Femur (tissue), 1 donor: ENCODE measurements at places on chromosomes 7 and 10.

DNA sequence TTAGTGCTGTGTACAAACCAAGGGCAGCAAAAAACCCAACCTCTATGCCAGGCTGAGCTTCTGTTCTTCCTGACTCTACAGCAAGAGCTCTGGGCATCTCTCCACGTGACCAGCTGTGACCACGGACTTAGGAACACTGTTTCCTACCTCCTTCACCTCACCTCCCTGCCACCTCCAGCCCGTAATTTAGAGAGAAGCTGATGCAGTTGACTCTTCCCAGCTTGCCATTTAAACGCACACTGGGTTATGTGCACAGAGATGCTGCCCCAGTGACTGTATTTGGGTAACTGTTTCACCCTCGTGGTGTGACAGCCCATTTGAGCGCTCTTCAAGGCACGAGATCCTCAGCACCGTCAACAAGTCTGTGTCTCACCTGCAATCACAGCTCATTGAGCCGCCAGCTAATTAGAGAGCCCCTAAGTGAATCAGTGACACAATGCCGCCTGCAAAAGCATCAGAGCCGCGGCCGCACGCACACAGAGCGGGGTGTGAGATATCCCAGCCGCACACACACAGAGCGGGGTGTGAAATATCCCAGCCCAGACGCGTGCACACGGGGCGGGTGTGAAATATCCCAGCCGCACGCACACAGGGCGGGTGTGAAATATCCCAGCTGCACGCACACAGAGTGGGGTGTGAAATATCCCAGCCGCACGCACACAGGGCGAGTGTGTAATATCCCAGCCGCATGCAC lies 319.7 kb downstream of the PTPRN2 start:
- no peak for DNase-seq

DNA sequence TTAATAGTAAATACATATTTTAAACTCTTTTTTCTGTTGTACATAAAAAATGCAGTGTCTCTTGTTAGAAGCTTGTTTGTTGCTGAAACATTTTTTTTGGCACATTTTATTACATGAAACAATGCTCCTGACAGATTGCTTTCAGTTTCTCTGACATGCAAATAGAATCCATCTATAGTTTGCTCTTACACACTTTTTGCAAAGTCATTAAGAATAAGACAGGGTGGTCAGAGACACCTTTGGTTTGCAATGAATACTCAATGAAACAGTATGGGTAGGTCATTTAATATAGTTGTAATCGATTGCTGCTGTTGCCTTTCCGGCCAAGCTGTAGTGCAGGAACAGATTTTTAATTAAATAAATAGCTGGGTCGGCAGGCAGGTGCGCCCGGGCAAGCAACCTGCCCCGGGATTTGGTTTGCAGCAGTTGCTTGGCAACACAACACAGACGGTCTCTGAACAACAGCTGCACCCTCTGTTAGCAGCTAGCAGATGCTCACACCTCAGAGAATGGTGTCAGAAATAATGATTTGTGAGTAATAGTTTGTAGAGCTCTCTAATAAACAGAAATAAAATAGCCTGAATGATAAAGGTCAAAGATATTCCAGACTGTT lies 115.7 kb upstream of the CACNA2D1 start:
- peak; percentile 54 for DNase-seq

DNA sequence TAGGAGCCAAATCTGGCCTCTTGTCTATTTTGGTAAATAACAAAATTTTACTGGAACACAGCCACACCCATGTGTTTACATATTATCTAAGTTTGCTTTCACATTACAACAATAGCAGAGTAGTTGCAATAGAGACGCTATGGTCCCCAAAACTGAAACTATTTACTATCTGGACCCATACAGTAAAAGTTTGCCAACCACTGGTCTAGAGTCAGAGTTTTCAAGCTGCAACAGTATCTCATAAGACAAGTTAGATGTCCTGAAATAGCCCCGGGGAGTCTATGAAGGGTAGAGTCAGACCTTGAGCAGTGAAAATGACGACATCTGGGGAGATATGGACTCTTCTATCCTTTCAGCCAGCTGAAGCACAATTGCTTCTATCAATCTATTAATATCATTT lies 74.2 kb downstream of the CTNNA3 start:
- no peak for DNase-seq

DNA sequence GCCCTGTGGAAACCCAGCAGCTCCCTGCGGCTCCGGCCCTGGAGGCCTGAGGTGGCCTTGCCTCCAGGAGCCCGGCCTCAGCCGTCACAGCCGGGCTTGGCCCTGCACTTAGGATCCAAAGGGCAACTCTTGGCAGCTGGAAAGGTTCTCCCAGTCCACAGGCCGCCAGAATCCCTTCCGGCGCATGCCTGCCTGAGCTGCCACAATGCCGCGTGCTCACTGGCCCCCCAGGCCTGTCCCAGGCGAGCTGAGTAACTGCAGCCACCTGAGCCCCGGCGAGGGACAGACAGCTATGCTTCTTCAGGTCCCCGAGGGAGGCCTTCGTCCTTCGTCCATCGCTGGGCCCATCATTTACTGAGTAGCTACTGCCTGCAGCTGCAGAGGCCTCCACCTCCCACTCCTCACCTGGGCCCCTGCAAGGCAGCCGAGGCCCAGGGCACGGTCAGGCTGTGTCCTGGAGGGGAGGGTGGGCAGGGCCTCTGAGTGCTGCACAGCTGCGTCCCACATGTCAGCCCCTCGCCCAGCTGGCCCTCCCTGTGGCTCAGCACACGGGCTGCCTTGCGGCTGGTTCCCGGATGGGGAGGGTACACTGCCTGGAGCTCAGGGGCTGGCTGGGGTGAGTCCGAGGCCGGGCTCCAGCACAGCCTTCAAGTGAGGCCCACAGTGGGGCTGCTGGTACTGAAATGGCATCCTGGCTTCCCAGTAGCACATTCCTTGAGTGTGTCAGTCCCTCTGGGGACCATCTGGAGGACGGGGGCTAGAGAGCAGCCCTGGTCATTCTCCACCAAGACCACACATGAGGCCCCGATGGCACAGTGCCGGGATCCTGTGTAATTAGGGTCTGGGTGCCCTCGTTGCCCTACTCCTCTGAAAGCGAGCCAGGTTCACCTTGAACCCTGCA lies 172.5 kb downstream of the ELFN1 start:
- DNase-seq: peak; percentile 70

DNA sequence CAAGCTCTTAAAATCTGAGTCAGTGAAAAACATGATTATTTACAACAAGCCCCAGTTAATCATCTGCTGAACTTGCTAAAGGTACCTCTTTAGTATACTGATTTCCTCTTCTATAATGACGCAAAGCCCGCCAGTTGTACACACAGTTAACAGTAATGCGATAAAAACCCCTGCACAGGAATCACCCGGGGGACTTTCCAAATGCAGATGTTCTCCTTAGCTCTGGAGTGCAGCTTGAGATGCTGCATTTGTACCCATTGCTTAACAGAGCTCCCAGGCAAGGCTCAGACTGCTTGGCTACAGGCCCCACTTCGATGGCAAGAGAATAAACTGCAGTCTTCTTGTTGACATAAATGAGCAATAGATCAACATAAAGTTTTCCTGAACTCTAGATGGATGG lies 279.6 kb upstream of the HGF start:
- no peak for DNase-seq

- DNase-seq: no peak
Observed at GRCh38 chr10:24440817-24441797, 232.2 kb downstream of the KIAA1217 start.

DNA sequence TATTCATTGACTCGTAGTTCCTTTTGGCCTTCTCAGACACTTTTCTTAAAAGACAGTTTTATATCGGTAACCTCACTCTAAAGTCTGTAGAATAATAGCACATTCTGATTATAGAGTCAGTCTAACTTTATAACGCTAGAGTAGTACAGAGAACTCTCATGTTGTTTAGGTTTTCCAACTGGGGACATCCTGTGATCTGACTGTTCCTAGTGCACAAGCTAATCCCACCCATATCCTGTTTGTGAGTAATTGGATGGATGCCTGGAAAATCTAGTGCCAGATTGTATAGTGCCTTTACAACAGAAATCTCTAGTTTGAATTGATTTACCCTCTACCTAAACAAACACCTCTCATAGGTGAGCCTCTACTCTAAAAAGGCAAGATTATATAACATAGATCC lies 107.4 kb downstream of the ZEB1 start:
- no peak for DNase-seq

GRCh38 chr7:17320102-17320497 lies 21.6 kb downstream of the AHR start:
- no peak for DNase-seq

- no peak for DNase-seq
Observed at GRCh38 chr10:49435225-49435624, 39.3 kb upstream of the DRGX start.

DNA sequence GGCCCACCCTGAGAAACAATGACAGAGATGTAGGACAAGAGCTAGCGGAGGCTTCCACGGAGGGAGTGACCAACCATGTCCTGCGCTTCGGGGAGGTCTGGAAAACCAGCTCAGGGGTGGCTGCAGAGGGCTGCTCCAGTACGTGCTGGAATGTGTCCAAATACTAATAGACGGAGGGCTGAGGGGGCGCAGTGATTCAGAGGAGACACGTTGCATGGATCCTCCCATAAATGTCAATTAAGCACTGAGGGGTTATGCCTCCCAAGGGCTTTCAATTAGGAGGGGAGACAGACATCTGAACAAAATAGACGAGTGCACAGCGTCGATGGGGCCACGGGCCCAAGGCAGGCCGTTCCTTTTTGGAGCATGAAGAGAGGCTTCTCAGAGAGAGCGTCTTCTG lies 51.0 kb upstream of the NPS start:
- no peak for DNase-seq

DNA sequence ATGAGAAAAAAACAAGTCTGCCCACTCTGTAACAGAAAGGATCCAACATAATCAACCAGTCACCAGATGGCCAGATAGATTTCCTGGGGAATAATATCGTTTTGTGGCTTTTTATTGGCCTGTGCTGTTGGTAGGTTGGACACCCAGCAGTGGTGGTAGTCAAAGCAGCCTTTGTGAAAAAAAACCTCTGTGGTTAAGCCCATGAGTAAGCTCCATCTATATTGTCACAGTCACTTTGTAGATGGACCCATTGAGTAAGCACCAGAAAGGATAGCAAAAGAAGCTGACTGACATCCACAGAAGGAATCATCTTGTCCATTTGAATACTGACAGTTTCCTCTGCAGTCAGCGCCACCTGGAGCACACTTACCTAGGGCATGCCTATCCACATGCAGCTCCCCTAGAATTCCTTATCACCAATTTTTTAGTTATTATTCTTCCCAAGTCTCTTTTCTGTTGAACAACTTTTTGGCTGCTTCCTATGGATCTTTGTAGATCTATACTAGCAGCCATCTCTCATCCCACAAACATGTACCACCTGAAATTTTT lies 96.9 kb downstream of the IQUB start:
- DNase-seq: no peak

DNA sequence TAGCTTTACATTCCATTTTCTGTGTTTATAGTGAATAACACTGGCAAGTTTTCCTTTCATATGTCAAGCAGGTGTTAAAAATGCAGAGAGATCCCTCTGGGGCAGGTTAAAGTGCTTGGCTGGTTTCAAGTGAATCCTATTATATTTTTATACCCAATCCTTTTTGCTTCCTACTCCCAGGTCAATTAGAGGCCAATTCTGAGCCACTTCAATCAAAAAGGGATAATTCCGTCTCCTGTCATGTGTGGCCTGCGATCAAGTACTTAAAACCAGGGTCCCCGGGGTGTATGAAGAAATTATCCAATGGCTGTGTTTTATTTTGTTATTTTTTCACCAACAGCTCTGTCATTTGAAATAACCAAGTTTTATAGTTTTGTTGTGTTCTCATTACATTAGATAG lies 313.2 kb downstream of the PRPF18 start:
- DNase-seq: no peak

DNA sequence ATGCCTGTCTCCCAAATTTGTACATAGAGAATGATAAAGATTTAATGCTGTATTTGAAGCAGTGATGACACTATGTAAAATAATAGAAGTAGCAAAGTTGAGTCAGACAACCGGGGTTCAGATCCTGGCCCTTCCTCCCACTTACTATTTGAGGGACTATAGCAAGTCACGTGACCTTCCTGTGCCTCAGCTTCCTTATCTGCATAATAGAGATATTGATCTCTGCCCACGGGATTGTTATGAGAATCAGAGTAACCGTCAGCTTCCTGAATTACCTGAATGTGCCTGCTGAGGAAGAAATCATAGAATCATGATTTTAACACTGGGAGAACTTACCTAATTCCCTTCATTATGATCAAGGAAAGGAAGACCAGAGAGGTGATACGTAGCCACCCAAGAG lies 26.9 kb downstream of the CASP7 start:
- no peak for DNase-seq

DNA sequence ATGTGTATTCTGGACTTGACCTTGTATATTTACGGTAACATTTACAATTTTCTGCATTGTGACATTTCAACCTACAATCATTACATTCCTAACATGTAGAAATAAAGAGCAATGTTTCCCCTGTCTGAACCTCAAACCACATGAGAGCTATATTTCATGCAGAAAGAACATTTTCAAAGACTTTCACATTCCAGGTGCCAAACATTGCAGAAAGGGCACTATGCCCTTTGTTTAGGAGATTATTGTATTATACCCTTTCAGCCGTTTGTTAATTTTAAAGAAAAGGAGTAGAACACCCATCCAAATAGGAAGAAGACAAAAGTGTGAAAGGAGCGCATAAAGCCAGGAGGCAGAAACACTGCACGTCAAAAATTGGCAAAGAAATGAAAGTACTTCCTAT lies 260.4 kb downstream of the RELN start:
- DNase-seq: no peak

DNA sequence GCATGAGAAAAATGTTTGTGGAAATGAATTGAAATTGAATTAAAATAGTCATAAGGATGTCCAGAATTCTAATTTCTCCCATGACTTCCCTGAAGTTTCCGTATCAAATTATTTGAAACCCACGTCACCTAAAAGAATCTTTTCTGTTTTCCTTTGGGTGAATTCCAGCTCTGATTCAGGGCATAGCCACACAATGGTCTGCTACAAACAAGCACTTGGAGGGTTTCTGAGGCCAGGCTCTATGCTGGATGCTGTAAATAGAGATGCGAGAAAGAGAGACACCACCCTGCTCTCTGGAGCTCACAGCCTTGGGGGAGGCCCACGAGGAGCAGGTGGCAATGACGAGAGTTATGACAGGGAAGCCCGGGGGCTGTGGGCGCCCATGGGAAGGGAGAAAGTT lies 33.6 kb downstream of the GHRHR start:
- DNase-seq: no peak
